NCI-H345 (cell line): ENCODE measurements at places on chromosomes 2 and 18.

- DNase-seq, result no peak
These were observed 24.0 kb downstream of the ZNF385B start for GRCh38 chr2:179837408-179837807.

DNA sequence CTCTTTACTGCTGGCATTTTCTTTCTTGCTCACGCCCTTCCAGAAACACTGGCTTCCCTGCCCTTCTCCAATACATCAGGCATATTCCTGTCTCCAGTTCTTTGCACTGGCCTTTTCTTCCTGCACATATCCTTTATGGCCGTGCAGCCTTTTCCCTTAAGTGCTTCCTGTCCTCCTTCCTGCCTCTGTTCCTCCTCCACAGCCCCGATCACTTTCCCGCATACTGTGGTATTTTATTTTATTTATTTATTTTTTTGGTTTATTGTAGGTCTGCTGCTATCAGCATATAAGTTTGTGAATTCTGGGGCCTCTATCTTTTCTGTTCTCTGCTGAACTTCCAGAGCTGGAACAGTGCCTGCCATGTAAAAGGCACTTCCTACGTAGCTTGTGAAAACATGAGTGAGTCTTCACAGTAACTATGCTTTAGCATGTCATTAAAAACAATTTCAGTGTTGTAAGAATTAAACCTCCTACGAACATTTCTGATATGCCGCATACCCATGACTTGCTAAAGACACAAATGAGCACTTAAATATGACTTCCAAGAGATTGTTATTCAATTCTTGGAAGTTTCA is 289.1 kb downstream of the TRIB2 start:
- no peak for DNase-seq

GRCh38 chr2:147649286-147649685 is 195.5 kb upstream of the ACVR2A start:
- no peak for DNase-seq

GRCh38 chr2:72220170-72220569 is 72.5 kb upstream of the CYP26B1 start:
- no peak for DNase-seq

GRCh38 chr2:200184748-200185627 is 121.5 kb upstream of the SPATS2L start:
- no peak for DNase-seq

- DNase-seq, result no peak
These were observed 64.4 kb downstream of the KLHL29 start for GRCh38 chr2:23449413-23449812.

DNA sequence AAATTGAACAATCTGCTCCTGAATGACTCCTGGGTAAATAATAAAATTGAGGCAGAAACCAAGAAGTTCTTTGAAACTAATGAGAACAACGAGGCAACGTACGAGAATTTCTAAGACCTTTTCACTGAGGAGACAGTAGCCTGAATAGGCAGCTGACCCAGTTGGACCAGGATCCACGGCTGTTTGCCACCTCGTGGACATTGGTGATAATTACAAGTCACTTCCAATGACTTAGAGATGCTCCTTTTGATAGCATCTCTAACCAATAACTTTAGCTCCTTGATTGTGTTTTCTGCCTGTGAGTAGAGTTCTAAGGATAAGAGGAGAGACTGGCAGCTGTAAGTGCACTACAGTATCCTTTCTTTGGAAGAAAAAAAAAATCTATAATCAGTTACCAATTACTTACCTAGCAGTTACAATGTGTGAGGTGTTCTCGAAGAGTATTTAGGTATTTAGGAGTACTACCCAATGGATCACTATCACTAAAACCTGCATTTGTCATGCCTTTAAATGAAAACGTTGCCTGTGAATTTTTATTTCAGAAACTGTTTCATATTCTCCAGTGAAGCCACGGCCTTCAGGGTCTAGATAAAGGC is 31.3 kb upstream of the CNTNAP5 start:
- no peak for DNase-seq

- DNase-seq, result no peak
These were observed 2.9 kb upstream of the TMSB10 start for GRCh38 chr2:84902526-84902925.

DNA sequence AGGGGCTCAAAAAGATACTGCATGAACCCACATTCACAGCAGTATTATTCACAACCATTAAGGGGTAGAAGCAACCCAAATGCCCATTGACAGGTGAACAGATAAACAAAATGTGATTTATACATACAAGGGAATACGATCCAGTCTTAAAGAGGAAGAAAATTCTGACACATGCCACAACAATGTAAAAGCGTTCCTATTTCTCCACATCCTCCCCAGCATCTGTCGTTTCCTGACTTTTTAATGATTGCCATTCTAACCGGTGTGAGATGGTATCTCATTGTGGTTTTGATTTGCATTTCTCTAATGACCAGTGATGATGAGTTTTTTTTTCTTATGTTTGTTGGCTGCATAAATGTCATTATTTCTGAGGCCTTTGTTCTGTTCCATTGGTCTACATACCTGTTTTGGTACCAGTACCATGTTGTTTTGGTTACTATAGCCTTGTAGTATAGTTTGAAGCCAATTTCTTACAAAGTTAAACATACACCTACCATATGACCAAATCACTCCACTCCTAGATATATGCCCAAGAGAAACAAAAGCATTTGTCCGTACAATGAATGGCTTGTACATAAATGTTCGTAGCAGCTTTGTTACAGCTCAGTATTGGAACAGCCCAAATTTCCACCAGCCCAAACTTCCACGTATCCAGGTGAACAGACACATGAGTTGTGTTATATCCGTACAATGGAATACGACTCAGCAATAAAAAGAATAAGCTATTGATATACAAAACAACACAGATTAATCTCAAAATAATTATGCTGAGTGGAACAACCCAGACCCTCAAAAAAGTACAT is 85.1 kb downstream of the TMEM131 start:
- DNase-seq, result no peak

DNA sequence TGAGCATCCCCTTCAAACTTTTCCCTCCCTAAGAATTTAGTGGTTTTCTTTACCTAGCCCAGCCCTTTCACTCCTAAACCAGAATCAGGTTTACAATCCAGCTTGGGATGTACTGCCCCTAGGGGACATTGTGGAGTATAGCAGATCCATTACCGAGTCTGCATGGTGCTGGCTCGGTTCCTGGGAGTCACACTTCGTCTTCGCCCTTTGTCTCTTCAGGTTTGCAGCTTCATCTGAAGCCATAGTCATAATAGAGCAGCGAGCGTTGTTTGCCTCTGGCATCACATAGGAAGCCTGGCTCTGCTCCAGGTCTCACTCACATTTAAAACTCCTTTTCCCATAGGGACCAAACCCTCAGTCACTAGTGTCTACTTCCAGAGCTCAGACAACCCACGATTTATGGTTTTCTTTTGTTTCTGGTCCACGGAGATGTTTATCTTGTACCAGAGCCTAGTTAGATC is 16.8 kb upstream of the LYPD6 start:
- DNase-seq, result peak; percentile 99

- DNase-seq, result no peak
These were observed 28.8 kb downstream of the TANC1 start for GRCh38 chr2:158997037-158997790.

- DNase-seq, result no peak
These were observed 157.4 kb downstream of the MYO3B start for GRCh38 chr2:170335351-170335750.

GRCh38 chr2:204274991-204275390 is 270.3 kb upstream of the PARD3B start:
- no peak for DNase-seq

DNA sequence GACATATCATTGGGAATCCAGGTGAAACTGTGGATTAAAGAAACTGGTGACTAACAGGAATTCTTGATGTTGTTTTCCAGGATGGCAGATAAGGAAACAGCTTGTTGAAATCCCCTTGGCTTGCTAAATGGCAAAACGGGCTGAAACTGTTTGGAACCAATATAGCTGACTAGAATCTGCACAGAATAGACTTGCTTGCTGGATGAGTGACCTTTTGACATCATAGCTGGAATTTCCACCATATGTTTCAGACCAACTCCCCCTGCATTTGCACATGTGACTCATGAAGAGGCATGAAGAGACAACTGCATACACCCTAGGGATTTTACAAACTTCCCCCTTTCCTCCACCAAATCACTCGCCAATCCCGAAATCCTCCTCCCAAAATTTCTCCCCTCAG is 87.7 kb upstream of the LYPD1 start:
- DNase-seq, result no peak

- no peak for DNase-seq
These were observed 5.0 kb downstream of the SFTPB start for GRCh38 chr2:85662899-85663593.

GRCh38 chr2:69428981-69429380 is 8.3 kb downstream of the NFU1 start:
- no peak for DNase-seq

DNA sequence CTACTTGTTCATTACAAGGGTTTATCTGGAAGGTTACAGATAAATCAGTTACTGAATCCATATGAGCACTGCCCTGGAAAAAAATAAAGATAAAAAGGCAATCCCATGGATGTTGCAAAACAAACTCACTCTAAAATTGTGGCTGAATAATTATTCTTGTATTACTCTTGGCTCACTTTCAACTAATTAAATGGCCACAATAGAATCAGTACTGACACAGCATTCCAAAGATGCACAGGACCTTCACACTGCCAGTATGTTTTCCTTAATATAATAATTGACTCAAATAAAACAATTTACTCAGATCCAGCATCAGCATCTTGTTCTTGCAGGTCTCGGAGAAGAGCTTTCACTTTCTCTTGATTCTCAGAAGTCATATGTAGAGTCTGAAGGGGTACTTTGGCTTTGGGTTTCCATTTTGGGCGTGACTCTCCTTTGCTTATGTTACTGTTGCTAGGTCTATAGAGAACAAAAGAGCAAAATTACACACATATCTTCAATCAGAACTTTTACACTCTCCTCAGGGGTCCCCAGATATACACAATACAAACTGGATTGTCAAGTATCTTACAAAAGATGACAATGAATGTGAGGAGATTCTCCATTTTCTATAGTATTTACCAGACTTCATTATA is 12.6 kb downstream of the DHX57 start:
- no peak for DNase-seq

- DNase-seq, result no peak
These were observed 122.6 kb downstream of the WDPCP start for GRCh38 chr2:63465633-63466032.

- DNase-seq, result no peak
These were observed 63.5 kb upstream of the RASGRP3 start for GRCh38 chr2:33412920-33413319.

DNA sequence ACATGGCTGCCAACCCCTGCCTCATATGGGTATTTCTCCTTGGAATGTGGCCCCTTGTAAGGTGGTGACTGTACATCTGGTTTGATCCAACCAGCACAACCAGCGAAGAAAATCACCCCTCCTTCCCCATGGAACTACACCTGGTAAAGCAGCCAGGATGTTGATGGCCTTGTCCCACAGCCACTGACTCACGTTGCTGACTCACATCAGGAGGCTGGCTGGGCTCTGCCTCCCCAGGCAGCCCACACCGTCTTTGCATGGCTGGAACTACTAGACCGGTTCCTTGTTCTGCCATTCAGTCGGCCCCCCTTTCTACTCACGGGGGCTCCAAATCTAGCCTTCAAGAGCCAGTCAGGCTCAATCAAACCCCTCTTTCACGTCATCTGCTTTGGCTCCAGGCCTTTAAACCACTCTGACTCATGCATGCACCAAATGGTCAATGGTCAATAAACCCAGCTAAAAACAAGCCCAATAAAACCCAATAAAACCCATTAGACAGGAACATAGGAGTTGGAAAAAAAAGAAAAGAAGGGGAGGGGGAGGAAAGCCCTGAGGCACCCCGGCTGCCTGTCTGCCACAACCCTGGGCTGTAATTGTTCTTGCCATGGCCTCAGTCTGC is 114.8 kb downstream of the PLB1 start:
- DNase-seq, result no peak

DNA sequence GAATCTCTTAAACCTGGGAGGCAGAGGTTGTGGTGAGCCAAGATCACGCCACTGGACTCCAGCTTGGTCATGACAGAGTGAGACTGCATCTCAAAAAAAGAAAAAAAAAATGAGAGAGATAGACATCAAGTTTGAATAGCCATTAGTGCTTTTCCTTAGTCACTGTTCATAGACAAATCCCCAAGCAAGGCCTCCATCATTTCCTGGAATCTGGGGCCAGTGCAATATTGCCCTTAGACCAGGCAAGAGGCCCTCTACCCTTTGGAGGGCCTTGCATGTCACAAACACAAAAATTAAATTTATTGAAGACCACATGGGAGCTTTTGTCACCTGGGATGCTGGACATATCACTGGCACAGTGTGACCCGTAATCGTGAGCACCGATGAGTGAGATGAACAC is 141.5 kb downstream of the B3GNT2 start:
- DNase-seq, result no peak

DNA sequence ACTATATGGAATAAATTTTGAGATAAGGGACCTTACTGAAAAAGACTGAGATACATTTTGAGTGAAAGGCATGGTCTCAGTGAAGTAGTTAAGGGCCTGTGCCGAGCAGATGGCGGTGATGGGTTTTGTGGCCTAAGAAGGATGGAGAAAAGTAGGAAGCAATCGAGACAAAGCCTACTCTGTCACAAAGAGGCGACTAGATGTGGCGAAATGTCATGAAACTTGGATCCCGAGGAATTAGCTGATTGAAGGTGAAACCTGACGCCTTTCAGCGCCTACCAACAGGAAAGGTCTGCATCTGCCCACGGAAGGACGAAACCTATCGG is 558 bp upstream of the CEP192 start:
- peak; percentile 49 for DNase-seq
